H7 (cell line): ENCODE measurements at places on chromosomes 1 and 21. TPM values are rescaled to one million over a fixed set of nuclear protein-coding genes. Genes with fewer than 3 reads are reported as not detected.

GRCh38 chr1:31155216-31155806, 84.4 kb downstream of the NKAIN1 start:
- DNase-seq: peak; percentile 95

- no peak for DNase-seq
Measured at GRCh38 chr1:94209982-94210381, 27.4 kb downstream of the ARHGAP29 start.

DNA sequence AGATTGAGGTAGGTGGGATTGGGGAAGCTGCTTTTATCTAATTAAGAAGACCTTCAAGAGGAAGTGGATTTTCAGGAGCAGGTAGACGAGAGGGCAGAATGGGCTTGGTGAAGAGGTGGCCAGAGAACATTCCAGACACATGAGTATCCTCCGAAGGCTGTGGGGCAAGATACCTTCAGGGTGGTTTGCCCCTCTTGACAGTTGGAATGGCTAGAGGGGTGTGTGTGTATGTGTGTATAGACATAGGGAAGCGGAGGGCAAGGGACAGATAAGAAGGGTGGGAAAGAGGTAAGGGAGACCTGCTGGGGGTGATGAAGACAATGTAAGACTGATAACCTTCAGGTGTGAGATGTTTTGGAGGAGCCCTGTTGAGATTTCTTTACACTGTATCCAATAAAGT, 46.8 kb upstream of the TSPAN2 start:
- no peak for DNase-seq

GRCh38 chr1:191206513-191207207, 729.0 kb upstream of the BRINP3 start:
- DNase-seq: no peak

DNA sequence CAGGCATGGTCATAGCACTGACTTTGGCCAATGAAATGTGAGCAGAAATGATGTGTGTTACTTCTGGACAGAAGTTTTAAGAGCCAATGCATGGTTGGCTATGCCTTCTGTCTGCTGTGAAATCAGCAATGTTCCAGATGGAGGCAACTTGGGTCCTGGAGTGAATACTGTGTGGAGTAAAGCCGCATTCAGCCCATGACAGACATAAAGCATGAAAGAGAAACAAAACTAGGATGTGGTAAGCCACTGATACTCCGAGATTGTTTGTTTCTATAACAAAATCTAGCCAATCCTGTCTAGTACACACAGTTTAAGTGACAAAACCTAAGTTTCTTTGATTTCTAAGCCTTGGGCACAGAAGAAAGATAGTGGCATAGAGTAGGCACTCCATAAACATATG, 47.1 kb upstream of the ARHGAP29 start:
- DNase-seq: no peak

GRCh38 chr1:54559111-54559548, 11.1 kb downstream of the ACOT11 start:
- DNase-seq: peak; percentile 33

DNA sequence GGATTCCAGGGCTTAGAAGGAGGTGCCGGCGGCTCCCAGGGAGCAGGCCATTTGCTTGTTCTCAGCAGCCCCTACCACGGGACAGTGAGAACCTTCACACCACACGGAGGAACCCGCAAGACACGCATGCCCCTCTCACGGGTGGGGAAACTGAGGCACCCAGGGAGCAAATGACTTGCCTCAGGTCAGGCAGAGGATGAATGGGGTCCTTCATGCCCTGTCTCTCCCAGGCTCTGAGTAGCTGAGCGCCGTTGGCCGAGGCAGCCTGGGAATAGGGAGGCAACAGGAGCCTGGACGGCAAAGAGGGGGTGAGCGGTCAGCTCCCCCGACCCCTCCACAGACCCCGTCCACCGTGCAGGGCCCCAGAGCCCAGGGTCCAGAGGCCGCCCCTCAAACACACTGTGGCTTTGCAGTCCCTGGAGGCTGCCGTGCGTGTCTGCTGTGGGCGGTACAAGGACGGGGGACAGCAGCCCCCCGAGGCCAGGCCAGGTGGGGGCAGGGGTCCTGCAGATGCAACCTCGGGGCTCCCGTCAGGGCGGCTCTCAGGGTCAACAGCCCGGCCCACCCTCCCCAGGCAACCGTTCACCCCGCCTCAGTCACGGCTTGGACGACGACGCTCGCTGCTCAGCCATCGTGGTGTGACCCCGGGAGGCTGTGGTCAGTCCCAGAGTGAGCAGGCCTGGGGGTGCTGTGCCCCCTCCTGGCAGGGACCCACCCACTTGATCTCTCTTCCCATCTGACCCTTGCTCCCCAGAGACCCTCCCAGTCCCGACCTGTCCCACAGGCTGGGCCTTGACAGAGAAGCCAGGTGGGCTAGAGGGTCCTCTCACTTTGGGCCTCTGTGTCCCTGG, 15.8 kb upstream of the COL6A2 start:
- DNase-seq: no peak

- DNase-seq: no peak
Measured at GRCh38 chr1:227281371-227281770, 36.9 kb downstream of the CDC42BPA start.

- DNase-seq: no peak
Measured at GRCh38 chr1:184433956-184434502, 47.2 kb downstream of the C1orf21 start.

DNA sequence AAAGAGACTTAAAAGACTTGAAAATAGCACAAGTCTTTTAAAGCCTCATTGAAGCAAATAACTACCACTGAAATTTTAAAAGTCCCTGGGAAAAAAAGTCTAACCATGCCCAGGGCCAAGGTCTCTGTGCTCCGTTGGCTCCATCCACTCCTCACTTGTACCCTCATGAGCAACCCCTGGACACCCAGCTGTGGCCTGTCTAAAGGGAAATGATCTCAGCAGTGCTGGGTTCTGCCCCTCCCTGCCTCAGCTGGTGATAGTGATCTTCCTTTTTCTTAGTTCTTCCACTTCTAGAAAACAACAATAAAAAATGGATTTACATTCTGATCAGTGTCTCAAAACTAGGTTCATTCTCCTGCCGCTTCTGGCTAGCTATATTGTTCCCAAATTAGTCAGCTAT, 423.5 kb upstream of the ADAMTS5 start:
- DNase-seq: no peak

GRCh38 chr1:33396188-33397124, 34.4 kb downstream of the PHC2 start:
- no peak for DNase-seq

DNA sequence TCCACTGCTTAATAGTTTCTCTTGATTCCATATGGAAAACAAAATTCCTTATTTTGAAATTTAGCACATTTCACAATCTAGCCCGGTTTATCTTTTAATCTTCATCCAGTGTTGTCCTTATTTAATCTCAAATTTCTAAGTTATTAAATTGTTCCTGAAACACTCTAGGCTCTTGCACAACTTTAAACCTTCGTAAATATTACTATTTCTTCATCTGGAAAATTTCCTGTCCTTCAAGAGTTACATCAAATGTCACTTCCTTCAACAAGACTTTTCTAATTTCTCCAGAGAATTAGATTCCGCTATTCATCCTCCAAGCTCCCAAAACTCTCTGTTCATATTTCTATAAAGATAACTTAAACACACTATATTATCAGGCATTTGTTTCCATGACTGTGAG, 6.5 kb downstream of the FMO5 start:
- DNase-seq: no peak

DNA sequence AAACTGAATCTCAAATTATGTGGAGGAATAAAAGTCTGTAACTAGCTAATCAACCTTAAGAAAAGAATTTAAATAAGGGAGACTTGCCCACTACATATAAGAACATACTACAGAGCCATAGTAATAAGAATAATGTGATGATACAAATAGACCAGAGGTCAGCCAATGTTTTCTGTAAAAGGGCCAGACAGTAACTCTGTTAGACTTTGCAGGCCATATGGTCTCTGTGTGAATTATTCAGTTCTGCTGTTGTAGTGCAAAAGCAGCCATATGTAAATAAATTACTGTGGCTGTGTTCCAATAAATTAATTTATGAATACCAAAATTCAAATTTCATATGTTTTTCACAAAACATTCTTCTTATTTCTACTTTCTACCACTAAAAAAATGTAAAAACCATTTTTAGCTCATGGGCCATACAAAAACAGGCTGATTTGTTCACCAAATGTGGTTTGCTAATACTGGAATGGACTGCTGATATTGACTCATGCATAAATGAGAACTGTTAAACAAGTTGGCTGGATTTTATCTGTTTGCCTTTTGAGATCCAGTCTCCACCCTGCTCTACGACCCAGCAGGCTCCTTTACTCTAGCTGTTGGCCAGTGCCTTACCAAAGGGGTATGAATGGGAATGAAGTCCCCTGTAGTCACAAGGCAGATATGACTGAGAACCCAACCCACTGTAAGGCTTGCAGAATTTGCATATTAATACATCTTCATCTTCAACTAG, 98.2 kb upstream of the ZNHIT6 start:
- no peak for DNase-seq

DNA sequence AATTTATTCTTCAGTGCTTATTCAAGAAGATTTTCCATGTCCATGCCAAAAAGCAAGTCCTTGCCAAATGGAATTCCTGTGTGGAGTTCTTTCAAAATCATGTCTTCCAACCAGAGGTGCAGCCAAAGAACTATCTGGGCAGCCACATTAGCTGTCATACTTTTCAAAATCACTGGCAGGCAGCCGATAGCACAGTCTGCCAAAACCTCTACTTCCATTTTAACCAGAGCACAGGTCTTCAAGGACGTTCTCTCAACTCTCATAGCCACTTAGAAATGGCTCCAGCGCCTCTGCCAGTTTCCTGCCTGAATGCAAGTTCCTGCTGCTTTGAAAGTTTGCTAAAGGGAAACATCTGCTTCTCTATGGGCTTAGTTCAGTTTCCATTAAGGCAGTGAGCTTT, 975.7 kb upstream of the ADGRL4 start:
- DNase-seq: no peak

- DNase-seq: no peak
Measured at GRCh38 chr1:84770481-84770880, 80.2 kb upstream of the SSX2IP start.

DNA sequence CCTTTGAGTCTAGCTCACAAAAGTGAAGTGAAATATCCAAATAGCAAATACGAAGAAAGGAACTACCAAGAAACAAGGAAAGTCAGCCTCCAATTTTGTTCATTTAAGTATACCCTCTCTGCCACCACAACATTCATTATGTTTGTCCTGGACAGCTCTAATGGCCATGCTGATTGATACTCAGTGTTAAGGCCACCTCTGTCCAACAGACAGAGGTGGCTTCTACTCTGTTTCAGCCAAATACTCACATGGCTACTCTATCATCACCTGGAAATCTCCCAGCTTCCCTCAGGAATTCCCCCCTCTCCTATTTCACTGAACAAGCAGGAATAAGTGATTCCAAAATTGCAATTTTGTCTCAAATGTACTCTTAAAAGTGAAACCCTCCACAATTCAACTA, 10.7 kb downstream of the APP start:
- no peak for DNase-seq

DNA sequence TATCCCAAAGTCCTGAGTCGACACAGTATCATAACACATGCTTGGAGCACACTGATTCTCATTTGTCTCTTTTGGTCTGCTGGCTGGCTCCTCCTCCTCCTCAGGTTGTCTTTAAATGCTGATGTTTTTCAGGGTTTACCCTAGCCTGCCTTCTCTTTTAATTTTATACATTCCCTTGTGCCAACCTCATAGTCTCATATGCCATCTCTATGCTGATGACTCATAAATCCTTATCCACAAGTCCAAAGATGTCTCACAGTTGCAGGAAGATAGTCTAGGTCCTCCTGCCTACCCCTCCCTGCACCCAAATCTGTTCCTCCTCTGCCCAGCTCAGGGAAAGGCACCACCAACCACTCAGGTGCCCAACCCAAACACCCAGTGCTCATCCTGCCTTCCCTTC, 108.3 kb downstream of the SIPA1L2 start:
- DNase-seq: no peak

DNA sequence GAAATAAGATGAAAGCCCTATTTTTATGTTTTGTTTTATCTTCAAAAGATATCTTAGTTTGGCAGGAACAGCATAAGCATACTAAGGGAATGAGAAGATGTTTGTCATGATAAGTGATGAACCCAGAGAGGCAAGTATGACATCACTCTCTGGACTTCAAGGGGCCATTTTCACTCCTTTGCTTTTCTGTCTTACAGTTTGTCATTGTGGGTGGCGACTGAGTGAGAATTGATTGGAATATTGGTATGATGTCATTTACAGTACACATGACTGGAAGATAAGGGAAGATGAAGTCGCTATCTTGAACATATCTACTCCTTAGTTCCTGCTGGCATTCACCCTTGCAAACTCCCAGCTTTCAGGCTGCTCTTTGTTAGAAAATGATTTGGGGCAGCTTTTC, 258.1 kb upstream of the RAB4A start:
- no peak for DNase-seq

LCE3E gene
- not detected in 2 replicates for total RNA-seq

AIM2 gene
- 0.31 and 0.55 TPM in 2 replicates for total RNA-seq

ELF3 gene
- 3.6 and 6.9 TPM in 2 replicates for total RNA-seq

CYP4A11 gene
- total RNA-seq: not detected in 2 replicates

TP73 gene
- total RNA-seq: 0.55 and 1.6 TPM in 2 replicates
